ENCODE measurements at places on chromosomes 16 and 17.
A peak's percentile ranks its signal among the peaks of the same experiment; 100 is the strongest.

- no peak for DNase-seq
Observed at GRCh38 chr17:43907998-43908721, 824 bp upstream of the MPP2 start.

DNA sequence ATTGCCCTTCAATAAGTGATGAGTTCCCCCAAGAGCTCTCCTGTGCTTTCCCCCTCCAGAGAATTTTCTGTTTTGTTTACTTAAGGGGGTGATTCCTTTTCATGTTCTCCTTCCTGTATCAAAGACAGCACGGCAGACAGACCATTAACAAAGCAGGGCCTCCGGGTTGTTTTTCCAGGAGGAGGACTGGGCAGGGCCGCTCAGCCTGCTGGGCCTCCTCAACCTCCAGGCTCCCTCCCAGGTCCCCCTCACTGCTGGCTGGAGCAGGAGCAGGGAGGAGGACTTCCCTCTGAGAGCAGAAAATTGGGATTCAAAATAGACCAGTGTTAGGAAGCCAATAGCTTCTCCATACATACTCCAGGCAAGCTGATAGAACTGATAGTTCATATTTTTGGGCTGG, 20.4 kb downstream of the SDK2 start:
- DNase-seq, result no peak

DNA sequence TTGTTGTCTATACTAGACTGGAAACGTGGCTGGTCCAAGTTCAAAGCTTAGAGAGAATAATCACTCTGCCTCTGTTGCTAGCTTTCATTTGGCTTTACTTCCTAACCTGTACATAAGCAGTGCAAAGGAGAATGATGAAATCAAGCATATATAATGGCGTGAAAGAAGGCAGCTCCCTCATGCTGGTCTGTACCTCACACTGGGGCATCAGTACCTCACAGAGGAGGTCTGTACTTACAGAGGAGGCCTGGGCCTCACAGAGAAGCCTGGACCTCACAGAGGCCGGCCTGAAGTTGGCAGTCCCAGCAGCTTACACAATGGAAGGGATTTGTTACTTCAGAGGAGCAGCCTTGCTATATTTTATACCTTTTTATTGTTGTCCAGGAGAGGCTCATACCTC, 53.3 kb upstream of the MSI2 start:
- no peak for DNase-seq

GRCh38 chr17:20191056-20191455, 181.9 kb downstream of the SPECC1 start:
- DNase-seq, result peak; percentile 17

- DNase-seq, result no peak
Observed at GRCh38 chr17:51258756-51259563, 889 bp downstream of the MBTD1 start.

- no peak for DNase-seq
Observed at GRCh38 chr16:80103463-80103862, 437.3 kb upstream of the DYNLRB2 start.

GRCh38 chr17:38730526-38731379, 612 bp downstream of the CISD3 start:
- DNase-seq, result peak; percentile 83

GRCh38 chr16:35686595-35686994, 2227.2 kb downstream of the TP53TG3F start:
- DNase-seq, result no peak

- DNase-seq, result no peak
Observed at GRCh38 chr16:89953671-89954406, 5.3 kb downstream of the DEF8 start.

- DNase-seq, result no peak
Observed at GRCh38 chr16:14530046-14530445, 100.0 kb downstream of the PARN start.

DNA sequence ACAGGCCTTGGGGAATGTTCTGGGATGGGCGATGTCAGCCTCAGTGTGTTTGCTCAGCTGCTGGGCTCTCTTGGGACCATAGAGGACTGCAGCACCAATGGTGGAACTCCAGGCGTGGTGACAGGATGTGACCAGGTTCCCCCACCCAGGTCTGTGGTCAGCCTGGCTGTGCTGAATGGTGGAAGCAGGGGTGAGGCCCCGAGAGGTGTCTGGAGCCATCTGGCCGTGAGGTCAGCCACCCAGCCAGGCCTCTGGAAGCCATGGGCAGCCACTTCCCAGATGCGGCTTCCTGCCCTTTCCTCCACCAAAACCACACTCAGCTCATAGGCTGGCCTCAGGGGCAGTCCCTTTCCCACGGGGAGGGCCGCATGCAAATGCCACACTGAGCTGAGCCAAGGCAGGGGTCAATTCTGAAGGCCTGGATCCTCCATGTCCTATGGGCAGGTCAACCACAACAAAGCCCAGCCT, 7.8 kb upstream of the MAPK7 start:
- DNase-seq, result peak; percentile 4

- DNase-seq, result no peak
Observed at GRCh38 chr16:78976212-78976611, 624.3 kb downstream of the MAF start.

- no peak for DNase-seq
Observed at GRCh38 chr17:63378411-63379375, 67.4 kb downstream of the CYB561 start.

- DNase-seq, result no peak
Observed at GRCh38 chr17:79399610-79400144, 211.2 kb downstream of the RBFOX3 start.

- DNase-seq, result no peak
Observed at GRCh38 chr16:19348578-19349315, 63.2 kb downstream of the CLEC19A start.

- no peak for DNase-seq
Observed at GRCh38 chr17:73203135-73203787, 10.4 kb downstream of the COG1 start.

GRCh38 chr17:3276126-3276525, 22.0 kb downstream of the OR3A1 start:
- no peak for DNase-seq

DNA sequence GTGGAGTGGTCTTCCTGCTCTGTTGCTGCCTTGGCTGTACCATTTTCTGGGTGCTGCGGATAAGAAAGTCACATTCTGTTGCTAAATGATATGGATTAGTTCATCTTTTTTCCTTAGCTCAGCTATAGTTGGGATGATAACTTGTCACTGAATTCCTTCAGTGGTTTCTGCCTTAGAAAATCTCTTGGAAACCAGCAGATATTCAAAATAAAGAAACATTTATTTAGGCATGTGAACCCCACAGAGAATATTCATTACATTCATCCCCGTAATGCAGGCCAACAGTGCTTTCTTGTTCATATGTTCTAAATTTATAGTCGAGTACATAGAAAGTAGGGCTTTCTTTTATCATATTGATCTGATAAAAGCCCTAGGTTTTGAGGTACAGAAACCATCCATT, 151.3 kb downstream of the CYB561 start:
- DNase-seq, result no peak
